Stimulated activated CD4-positive, alpha-beta T cell treated with anti-CD3 and anti-CD28 coated beads, Interleukin-12 subunit alpha, Interleukin-12 subunit beta, amount 100 ng/mL, for 48 hours (primary cell): ENCODE measurements at places on chromosomes 2 and 18.
A peak's percentile ranks its signal among the peaks of the same experiment; 100 is the strongest.

DNA sequence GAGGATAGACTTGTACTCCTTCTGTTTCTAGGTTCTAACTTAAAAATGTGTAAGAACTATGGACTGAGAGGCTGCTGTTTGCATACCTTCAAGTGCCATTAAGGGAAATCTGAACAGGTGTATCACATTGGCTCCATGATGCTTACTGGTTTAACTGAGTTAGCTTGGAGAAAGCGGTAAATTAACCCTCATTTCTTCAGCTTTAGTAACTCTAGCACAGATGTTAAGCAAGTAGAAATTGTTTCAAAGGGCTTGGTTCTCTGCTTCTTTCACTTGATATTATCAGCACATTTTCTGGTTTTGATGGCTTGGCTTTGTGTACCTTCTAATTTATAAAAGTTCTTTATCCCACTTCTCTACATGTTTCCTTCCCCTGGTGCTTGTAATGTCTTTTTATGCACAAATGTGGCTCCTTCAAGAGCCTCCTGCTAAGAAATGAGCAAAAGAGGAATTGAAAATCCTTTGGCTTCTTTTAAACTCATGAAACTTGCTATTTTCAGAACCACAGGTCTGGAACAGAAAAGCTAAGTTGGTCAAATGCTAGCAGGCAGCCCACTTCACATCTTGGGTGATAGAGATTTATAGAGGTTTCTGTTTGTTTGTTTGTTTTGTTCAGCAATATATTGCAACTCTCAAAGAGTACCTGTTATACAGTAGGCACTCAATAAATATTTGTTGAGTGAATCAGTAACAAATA is 249.9 kb upstream of the THUMPD2 start:
- DNase-seq: no peak

DNA sequence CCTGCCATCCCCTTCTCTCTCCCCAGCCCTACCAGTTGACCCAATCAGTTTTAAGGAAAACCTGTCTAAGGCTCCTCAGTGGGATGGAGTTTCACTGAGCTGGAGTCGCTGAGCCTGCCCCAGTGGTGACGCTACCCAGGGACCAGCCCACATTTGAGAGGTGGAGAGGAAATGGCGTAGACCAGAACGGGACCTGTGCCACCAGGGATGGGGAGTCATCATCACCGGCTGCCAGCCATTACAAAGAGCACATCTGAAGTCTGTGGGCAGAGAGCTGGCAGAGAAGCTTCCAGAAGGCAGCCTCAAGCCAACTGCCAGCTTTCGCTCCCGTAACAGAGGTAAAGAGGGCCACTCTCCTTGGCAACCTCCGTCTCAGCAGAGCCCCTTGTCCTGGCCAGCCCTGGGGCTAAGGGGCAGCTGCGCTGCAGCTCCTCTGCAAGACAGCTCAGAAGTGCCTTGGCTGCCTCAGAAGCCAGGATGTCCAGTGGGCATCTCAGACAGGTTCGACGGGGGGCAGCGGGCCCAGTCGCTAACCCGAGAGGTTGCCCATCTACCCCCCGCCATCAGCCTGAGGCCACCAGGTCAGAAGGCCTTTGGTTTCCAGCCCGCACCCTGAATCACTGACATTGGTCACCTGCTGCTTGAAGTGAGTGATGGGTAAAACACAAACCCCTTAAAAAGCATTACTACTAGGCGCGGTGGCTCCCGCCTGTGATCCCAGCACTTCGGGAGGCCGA is 15.4 kb downstream of the SDC1 start:
- no peak for DNase-seq

DNA sequence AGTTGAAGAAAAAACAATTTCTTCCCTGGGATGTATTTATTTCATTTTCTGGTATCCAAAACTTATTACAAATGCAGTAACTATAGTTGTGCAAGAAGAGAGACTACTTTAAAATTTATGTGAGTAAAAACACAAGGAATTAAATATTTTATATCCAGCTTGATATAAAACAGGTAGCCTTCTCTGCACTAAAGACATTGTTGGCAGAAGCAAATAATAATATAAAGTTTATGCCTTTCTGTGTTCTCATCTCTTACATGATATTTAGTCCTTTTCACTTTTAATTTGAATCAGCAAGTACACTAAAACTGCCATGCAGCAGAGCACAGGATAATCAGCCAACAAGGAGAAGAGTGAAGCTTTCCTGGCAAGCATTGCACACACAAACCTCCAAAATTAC is 352.7 kb downstream of the ARL6IP6 start:
- DNase-seq: no peak

DNA sequence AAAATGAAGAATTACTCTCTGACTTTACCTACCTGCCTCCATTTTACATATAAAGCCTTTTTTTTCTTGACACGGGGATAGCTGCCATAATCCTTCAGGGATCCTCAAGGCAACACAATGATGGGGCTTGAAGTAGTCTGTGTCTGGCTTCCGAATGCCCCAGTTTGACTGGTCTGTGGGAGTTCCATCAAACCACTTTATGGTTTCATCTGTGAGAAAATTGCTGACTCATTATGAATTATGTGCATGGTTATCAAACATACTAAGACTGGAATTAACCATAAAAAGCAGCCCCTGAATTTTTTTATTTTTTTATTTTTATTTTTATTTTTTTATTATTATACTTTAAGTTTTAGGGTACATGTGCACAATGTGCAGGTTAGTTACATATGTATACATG is 117.5 kb downstream of the PLA2R1 start:
- DNase-seq: no peak

DNA sequence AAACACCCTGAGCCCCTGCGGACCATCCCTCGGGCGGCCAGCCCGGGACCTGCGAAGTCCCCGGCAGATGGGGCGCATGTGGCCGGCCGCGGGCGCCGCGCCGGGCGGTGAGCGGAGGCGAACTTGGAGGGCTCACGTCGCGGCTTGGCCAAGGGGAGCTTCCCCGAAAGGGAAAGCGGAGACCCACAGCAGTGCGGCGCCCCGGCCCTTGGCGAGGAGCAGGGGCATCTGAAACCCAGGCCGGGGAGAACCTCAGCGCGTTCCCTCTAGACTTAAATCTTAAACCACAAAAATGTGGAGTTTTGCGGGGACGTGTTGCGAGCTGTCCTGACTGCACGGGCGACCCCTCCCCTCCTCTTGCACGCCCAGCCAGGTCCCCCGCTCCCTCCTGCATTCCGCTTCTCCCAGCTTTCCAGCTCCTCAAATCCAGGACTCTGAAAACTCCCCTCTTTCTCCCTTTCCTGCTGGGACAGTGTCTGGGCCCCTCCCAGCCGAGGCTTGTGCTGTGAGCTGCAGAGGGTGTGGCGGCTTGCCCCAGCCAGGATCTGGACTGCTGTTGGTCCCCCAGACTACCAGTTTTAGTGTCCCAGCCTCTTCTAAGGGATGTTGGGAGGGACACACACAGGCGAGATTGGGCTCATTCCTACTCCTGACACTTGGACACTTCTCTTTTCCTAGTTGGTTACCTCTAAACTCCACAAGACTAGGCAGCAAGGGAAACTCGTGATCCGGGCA is 1.3 kb downstream of the FMNL2 start:
- DNase-seq: no peak

DNA sequence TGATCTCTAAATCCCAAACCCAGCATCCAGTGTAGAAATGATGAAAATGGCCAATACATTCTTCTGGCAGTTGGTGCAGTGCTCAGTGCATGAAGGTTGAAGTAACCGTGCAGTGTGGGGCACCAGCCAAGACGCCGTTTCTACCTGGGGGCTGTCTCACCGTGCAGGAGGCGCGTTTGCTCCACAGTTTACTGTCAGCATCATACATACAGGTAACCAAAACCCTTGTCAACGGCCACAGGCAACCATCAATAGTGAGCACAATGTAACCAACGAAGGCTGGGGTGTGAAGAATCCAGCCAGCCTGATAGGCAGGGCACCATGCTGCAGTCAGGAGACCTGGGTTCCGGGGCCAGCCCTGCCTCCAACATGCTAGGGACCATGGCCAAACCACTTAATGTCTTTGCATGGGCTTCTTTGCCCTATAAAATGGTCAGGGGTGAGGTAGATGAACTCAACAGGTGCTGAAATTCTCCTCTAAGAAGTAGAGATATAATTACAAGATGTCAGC is 127.5 kb upstream of the ID2 start:
- no peak for DNase-seq

GRCh38 chr18:51107082-51107481 is 77.1 kb downstream of the SMAD4 start:
- DNase-seq: no peak

- DNase-seq: no peak
Observed at GRCh38 chr2:30894498-30895119, 87.4 kb upstream of the CAPN13 start.

- DNase-seq: no peak
Observed at GRCh38 chr2:240689975-240690374, 1.7 kb upstream of the AQP12A start.

- no peak for DNase-seq
Observed at GRCh38 chr2:228657807-228658402, 476.4 kb upstream of the SPHKAP start.

DNA sequence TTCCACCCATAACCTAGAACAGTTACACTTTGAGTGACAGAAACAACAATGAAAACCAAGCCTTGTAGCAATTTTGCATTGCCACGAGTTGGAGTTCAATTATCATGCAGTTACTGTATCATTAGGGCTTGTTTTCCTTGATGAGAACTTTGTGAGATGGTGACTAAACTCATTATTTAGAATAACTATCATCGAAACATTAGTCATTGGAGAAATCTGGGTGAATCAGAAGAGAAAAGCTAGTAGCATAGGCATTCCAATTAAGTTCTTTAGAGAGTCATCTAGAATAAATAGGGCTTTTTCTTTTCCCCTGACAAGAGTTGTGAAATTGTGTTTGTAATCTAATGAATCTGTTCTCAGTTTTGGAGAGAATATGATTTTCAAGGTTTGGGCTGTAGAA is 122.8 kb upstream of the DOCK10 start:
- DNase-seq: no peak

GRCh38 chr2:96788442-96789244 is 27.4 kb upstream of the CNNM3 start:
- DNase-seq: no peak

GRCh38 chr2:47265158-47265557 is 110.0 kb upstream of the STPG4 start:
- DNase-seq: no peak

GRCh38 chr2:105487142-105488069 is 88.6 kb upstream of the FHL2 start:
- no peak for DNase-seq

GRCh38 chr18:45664824-45665763 is 49.8 kb downstream of the SLC14A2 start:
- peak; percentile 36 for DNase-seq
